ENCODE measurements at places on chromosomes 5 and 9.

DNA sequence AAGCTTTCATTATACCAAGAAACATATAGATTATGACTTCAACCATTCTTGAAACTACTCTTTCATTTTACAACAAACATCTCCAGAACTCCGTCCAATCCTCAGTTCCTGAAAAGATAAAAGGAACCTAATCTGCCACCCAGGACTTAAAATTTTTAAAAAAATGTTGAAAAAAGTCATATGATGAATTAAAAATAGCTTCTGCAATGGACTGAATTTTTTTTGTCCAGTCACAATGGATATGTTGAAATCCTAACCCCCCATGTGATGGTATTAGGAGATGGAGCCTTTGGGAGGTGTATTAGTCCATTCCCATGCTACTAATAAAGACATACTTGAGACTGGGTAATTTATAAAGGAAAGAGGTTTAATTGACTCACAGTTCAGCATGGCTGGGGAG, 2.7 kb upstream of the ALDH1A1 start:
- H3K36me3 ChIP-seq = no peaks in the 10 kb centered on the region
- H3K27me3 ChIP-seq = no peaks in the 10 kb centered on the region
- no peak for DNase-seq
- no peaks in the 10 kb centered on the region for H3K4me1 ChIP-seq

DNA sequence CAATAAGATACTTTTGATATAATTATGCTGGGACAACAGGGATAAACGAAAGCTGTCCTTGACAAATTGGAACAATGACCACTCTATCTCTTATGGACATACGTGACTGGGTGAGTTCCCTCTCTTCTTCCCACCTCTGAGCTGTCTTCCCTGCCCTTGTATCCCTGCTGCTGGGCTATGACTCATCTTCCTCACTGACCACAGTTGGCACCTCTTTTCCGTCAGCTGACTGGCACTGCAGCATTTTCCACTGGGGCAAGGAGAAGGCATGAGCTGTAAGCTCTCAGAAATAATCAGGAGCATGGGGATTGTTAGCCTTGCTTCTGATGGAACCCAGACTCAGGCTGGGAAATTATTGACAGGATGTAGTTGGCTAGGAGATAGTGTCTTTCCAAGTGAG, 48.7 kb downstream of the PCSK1 start:
- H3K4me3 ChIP-seq = no peak overlapping the region
- no peaks in the 10 kb centered on the region for H3K4me1 ChIP-seq
- DNase-seq = no peak

- peaks cover 4% of the 10 kb centered on the region for H3K27me3 ChIP-seq
- H3K4me3 ChIP-seq = no peak overlapping the region
- no peak overlapping the region for H3K27ac ChIP-seq
- no peaks in the 10 kb centered on the region for H3K36me3 ChIP-seq
Observed at GRCh38 chr9:132543960-132544359, 38.4 kb upstream of the BARHL1 start.

DNA sequence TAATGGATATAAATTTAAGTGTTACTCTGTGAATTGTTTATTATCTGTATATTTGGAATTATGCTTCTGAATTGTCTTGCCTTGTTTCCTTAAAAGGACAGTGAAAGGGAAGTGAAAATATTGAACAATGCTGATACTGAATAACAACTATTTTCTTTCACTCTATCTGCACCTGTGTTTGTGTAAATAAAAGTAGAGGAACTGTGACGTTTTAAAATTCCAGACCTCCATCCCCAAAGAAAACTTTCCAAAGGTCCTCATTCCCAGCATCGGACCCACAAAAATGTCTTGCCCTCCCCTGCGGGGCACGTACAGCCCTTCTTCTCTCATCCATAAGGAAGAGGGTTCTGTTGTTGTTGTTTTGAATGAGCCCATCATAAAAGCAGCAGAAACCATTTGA, 100.0 kb downstream of the NLN start:
- H3K27me3 ChIP-seq = no peaks in the 10 kb centered on the region
- H3K4me1 ChIP-seq = peaks cover 5% of the 10 kb centered on the region
- no peak overlapping the region for H3K27ac ChIP-seq
- DNase-seq = no peak

DNA sequence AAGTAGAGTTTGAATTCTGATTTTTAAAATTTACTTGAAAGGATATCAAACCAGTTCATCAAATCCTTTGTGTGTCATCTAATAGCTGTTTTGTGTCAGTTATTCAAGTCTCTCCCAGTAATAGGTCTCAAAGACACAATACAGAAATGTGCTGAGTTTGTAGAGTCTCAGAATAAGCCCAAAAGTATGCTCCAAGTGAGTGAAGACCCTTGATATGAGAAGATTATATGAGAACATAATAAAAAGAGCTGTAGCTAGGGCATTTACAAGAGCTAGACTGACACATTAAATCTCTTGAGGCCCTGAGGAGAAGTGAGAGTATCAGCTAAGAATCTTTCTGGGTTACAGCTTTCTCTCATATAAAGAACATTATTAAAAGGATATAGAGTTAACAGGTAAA, 721.0 kb upstream of the ARRDC3 start:
- H3K4me1 ChIP-seq = no peaks in the 10 kb centered on the region
- no peak overlapping the region for H3K27ac ChIP-seq
- no peak for DNase-seq

GRCh38 chr9:105972466-105973204, 278.3 kb downstream of the TMEM38B start:
- no peak for DNase-seq
- no peaks in the 10 kb centered on the region for H3K4me1 ChIP-seq
- H3K27me3 ChIP-seq = no peaks in the 10 kb centered on the region
- H3K27ac ChIP-seq = no peak overlapping the region

GRCh38 chr9:82109626-82110025, 121.1 kb downstream of the SPATA31D1 start:
- no peaks in the 10 kb centered on the region for H3K27me3 ChIP-seq
- no peak overlapping the region for H3K4me3 ChIP-seq
- no peak for DNase-seq
- H3K4me1 ChIP-seq = no peaks in the 10 kb centered on the region

GRCh38 chr9:121288673-121289025, 20.7 kb downstream of the GSN start:
- H3K27ac ChIP-seq = peak overlapping the region; percentile 31
- DNase-seq = no peak
- no peaks in the 10 kb centered on the region for H3K27me3 ChIP-seq
- no peaks in the 10 kb centered on the region for H3K4me1 ChIP-seq

DNA sequence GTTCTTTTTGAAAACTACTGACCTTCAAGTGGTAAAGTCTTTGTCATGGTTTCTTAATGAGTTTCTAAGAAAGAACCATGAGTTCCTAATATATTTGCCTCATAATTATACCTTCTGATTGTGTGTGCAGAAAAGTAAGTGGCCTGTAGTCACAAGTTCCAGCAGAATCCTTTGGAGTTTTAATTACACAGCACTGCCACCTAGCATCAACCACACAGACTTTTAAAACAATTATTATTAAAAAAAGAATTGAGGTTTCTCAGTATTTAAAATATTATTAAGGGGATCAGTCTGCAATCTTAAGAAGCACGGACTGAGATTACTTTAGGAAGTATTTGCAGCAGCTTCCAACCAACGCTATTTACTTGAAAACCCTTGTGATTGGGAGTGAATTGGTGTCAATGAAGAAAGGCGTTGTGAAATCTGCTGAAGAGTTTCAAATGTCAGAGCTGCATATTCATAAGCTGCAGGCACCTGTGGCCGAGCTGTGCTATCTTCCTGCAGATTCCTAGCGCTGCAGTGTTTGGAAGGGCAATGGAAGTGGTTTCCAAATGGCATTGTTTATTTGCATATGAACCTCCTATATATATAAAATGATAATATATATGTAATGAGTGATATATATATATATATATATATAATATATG, 1074.2 kb upstream of the WWC1 start:
- no peaks in the 10 kb centered on the region for H3K36me3 ChIP-seq
- no peaks in the 10 kb centered on the region for H3K27me3 ChIP-seq
- no peak overlapping the region for H3K27ac ChIP-seq
- DNase-seq = no peak

GRCh38 chr9:133115604-133116345, 5.3 kb downstream of the RALGDS start:
- peak; percentile 38 for DNase-seq
- H3K27me3 ChIP-seq = no peaks in the 10 kb centered on the region
- peaks cover 65% of the 10 kb centered on the region for H3K4me1 ChIP-seq
- no peaks in the 10 kb centered on the region for H3K36me3 ChIP-seq

- H3K27me3 ChIP-seq = peaks cover 9% of the 10 kb centered on the region
- H3K36me3 ChIP-seq = no peaks in the 10 kb centered on the region
- no peak overlapping the region for H3K27ac ChIP-seq
- DNase-seq = no peak
Observed at GRCh38 chr5:43193894-43194265, 1.9 kb downstream of the NIM1K start.

Measured in CD8-positive, alpha-beta memory T cell (primary cell).